ENCODE measurements at places on chromosomes 2 and 18.
A peak's percentile ranks its signal among the peaks of the same experiment; 100 is the strongest.

GRCh38 chr2:150138587-150138986 lies 348.9 kb downstream of the RND3 start:
- DNase-seq, result no peak

DNA sequence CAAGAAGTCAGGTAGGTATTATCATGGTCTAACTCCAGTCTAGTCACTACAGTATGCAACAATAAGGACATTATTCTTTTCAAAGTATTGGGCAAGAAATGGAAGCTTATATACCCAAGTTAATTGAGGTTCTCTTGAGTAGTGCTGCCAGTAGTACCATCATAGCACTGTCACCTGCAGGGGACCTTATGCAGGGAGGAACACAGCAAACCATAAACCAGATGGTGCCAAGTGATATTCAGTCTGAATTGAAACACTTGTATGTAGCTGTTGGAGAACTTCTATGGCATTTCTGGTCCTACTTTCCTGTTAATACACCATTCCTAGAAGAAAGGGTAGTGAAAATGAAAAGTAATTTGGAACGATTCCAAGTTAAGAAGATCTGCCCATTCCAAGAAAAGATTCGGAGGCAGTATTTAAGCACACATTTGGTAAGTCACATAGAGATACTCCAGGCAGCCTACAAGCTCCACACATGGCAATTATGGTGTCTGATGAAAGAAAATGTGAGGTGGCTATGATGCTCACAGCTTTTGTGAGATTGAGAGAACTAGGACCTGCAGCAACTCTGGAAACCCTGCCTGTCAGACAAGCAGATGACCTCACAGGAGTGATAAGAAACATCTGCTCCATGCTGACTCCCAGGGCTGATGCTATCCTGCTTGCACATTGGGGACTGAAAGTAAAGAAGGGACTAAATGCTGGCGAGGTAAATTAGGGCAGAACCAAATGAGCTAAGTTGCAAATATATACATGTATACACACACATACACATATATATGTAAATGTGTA lies 174.7 kb downstream of the MC4R start:
- DNase-seq, result no peak

DNA sequence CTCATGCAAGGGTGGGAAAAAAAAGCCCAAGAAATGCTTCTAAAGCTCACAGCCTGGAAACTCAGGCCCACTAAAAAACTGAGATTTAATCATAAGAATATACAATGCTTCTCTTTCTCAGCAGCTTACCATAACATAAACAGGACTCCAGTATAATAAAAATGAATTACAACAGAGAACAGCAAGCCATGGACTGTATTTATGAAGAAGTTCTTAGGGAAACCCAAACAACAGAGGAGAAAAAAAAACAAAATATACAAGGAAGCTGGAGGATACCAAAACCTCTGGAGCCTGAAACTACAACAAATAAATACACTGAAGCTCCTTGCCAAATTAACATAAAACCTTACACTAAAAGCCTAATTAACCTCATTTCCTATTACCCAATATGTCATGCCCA lies 187.8 kb downstream of the RDH14 start:
- DNase-seq, result no peak

DNA sequence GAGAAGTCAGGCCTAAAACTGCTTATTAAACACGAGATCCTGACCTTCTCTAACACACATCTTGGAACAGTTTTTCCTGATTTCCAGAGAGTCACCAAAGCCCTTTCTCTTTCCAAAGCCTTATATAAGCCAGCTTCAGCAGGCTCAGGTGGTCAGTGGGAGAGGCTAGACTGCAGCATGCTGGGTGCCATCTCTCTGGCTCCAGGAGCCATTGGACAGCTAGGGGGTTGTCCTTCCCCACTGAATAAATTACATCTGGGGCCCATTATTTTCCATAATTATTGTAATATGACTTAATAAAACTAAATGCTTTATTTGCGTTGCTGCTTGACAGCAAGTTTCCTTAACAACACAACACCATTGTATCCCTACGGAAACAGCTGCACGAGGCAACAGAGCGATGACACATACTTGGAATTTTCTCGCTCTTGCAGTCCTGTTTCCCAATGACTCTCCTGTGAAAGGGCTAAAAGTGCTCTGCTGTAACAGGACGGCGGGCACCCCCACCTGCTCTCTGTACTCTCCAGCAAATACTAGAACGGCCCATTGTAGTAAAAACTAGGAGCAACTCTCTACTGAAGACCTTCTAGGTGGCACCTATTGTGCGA lies 160.6 kb downstream of the RNF144A start:
- DNase-seq, result no peak

- DNase-seq, result no peak
These were observed 120.9 kb downstream of the FSIP2 start for GRCh38 chr2:185859506-185859905.

DNA sequence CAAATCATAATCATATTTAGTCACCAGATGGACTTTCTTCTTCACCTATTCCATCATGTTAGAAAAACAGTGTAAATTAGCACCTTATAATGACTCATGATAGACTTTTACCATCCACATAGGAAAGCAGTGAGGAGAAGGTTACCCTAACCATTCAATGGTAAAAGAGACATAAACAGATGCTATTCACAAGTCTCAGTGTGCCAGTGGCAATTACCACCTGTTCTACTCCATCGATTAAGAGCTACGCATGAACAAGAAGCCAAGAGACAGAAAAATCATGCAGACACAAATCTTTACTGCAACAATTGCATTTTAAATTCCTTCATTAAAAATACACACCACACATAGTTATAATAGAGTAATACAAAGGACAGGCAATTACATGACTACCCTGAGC lies 106.7 kb upstream of the CHAC2 start:
- no peak for DNase-seq

DNA sequence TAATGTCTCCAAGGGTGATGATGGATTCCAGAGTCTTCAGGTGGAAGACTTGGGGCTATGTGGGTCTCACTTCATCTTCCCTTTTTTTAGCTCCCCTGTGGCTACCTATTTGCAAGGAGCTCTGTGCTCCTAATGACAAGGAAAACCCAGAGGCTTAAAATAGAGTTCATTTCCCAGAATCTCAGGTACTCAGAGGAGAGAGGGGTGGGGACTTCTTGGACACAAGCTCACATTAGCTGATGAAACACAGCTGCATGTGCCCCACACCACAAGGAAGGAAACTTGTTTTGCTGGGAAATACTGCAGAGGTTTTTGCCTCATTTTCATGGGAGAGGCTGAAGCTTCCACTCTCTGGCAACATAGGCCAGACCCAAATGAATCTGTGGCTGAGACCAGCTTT lies 138.6 kb upstream of the SLC1A4 start:
- no peak for DNase-seq

DNA sequence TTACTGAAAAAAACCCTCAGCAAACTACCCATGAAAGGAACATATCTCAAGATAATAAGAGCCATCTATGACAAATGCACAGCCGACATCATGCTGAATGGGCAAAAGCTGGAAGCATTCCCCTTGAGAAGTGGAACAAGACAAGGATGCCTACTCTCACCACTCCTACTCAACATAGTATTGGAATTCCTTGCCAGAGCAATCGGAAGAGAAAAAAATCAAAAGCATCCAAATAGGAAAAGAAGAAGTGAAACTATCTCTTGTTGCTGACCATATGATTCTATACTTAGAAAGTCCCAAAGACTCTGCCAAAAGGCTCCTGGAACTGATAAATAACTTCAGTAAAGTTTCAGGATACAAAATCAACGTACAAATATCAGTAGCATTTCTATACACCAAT lies 40.6 kb upstream of the MSTN start:
- no peak for DNase-seq

DNA sequence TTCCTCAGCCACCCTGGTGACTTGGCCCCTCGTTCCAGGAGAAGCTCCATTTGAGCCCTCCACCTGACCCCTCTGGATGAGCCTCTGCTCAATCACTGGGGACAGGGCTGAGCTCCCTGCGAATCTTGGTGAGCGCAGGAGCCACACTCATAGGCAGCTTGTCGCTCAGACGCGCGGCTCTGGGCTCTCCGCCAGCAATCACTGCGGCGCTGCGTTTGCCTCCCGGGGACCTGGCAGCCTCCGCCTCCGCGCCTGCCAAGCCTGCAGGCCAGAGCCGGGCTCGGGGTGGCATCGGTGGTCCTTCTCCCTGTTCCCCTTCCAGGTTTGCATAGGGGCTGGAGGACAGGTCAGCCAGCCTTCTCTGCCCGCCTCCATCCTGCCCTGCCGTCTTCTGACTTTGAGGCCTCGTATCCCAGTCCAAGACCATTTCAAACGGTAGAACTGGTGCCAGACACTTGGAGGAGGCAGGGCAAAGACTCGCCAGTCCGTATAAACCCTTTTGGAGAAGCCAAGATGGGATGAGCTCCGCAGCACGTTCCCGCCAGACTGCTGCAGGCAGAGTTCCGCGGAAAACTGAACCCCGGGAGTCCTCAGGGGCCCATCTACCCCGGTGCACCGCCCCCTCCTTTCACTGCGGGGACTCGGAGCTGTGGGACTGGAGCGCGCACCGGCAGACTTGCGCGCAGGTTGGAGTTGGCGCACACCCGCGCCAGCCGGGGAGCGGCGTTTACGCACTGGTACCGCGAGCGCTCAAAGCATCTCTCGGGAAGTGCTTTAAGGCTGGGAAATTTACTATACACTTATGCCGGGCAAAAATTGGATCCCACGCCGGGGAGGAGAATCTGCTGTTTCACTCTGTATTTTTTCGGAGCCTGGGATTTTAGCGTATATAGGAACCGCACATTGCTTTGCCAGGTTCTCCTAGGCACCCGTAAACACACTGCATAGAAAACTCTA lies 1.1 kb upstream of the TACR1 start:
- no peak for DNase-seq

DNA sequence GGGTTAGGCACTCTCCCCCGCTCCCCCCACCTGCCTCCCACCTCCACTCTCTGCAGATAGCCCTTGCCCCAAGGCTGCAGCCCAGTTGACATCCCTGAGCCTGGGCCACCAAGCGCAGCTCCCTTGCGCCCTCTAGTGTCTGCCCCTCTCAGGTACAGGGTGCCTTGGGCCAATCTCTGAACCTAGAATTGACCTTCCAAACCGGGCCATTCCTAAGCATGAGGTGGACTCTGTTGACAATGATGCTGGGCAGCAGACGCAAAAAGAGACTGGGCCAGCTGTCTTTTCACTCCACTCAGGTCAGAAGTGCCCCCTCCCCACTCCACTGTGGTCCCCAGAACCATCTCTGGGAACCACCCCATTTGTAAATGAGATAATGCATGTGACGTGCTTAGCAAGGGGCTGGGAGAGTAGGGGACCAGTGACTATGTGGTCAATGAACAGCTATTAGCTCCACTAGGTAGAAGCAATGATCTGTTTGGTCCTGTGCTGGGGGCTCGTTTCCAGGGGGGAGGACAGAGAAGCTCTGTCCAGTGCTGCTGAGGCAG lies 43.3 kb upstream of the PLB1 start:
- DNase-seq, result peak; percentile 77
